Kidney glomerular epithelial cell (primary cell): ENCODE measurements at places on chromosomes 2 and 18.

DNA sequence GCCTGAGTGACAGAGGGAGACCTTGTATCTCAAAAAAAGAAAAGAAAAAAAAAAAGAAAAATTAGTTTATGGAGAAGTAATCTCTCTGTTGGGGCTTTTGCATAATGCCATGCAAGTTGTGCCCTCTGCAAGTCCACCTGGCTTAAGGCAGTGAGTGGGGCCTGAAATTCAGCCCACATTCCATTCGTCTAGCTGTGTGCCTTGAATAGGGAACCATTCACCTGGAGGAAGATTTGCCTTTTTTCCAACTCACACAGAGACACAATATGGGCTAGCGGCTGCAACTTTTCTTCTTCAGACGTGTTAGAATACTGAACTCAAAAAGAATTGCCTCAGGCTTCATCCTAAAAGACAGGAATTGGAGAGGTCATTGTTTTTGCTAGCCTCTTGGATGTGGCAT lies 160.0 kb upstream of the STON1 start:
- DNase-seq = no peak

DNA sequence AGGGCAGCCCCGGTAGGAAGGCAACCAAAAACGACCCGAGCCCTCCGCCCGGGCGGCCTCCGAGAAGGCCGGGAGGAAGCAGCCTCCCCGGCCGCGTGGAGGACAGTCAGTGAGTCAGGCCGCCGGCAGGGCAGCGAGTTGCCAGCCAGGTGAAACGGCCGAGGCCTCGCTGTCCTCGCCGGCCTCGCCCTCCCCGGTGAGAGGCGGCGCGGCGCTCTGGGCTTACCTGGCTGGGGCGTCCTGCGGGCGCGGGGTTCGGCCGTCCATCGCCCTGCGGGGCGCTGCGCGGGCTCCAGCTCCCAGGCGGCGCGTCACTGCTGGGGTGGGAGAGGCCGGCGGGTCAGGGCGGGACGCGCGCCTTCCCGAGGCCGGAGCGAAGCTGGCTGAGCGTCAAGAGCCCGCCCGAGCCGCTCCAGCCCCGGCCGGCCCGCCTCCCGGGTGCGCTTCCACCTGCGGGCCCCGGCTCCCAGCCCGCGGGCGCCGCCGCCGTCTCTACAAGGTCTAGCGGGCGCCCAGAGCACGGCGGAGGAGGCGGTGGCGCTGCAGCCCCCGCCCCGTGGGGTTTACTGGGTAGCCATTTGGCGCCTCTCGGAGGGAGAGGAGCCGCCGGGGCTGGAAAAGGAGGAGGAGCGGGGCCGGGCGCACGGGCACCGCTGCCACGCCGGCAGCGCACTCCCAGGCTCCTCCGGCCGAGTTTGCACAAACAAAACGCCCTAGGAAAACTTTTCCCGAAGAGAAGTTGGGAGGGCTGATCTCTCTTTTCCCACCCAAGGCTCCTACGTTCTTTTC lies 499 bp downstream of the COBLL1 start:
- DNase-seq = peak; percentile 65

DNA sequence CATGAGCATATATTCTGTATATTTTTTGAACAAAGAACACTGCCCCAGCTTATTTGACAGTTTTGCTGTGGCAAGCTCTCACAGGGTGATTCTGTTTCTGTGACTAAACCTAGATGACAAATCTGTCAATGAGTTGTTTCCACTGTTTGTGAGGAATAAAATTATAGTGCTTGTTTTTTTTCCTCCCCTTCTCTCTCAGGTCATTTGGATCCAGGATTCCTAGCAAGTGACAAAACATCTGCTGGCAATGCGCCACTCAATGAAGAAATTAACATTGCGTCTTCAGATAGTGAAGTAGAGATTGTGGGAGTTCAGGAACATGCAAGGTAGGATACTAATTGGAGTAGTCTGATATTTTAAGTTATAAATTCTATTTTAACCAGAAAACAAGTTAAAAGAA lies 149.3 kb downstream of the HAUS1 start:
- DNase-seq = peak; percentile 50

GRCh38 chr2:29443627-29444026 lies 328.4 kb downstream of the CLIP4 start:
- DNase-seq = no peak

GRCh38 chr2:143545059-143545948 lies 416.1 kb downstream of the ARHGAP15 start:
- no peak for DNase-seq

DNA sequence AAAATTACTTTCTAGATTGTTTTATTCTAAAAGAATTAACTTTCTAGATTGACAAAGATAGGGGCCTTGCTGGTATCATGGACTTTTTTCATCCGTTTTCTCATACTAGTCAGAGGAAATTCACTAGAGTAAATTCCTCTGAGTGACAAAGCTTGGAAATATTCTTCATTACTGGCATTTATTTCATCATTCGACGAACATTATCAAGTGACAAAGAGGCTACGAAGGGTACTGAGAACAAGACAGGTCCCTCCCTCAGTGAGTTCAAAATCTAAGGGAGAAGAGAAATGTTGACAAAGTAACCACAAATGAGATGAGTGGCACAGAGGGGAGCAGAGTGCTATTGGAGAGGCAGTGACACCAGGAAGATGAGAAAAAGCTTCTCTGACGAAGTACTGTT lies 4.3 kb downstream of the EPG5 start:
- peak; percentile 65 for DNase-seq

GRCh38 chr2:156810094-156810493 lies 373.9 kb downstream of the GPD2 start:
- DNase-seq = no peak

GRCh38 chr2:1997409-1997808 lies 253.1 kb upstream of the PXDN start:
- no peak for DNase-seq

DNA sequence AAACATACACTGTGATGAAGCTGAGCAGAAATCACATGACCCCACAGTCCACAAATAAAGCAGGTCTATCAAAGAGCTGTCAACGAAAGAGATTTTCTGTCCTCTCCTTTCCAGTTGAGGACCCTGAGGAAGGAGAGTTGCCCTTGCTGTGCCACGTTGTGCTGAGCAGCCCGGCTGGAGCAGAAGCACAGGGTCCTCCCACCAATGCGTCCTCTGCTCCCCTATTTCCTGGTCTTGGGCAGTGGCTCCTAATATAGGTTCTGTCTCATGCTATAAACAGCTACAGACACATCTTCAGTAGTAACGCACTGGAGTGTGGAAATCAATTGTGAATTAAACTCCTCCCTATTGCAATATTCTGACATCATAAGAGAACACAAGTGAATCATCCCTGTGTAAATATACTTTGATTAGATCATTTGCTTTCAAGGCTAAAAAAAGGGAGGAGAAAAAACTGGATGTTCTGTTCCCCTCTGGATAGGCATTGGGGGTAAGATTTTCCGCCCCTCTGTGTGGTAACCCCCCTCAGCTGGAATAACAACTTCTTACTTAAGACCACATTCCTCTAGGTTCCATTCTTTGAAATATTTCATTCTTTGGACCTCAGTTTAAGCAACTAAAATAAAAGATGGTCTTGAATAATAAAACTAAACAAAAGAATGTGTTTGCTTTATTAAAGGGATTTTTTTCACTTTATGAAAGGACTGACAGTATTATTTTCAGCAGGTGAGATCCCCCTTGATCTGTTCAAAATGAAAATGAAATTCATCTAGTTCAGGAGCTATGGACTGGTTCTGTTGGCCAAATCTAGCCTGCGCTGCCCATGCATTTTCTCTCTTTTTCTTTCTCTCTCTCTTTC lies 8.3 kb upstream of the RHOB start:
- peak; percentile 84 for DNase-seq

GRCh38 chr2:185201063-185201462 lies 537.5 kb upstream of the FSIP2 start:
- no peak for DNase-seq

GRCh38 chr2:149068996-149069888 lies 30.7 kb downstream of the LYPD6B start:
- DNase-seq = no peak

DNA sequence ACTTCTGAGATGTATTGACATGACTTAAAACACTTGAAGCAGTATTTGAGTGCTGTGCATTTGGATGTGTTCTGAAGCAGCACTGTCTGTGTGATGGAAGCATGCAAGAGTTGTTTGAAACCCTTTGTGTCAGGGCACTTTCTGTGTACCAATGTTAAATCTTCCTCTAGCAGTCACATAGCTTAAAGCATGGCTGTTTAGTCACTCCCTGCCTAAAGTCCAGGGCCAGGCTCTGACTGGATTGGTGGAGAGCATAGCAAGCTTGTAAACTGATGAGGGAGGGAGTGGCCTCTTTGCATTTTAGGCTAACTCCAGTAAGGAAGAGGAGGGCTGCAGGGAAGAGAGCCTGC lies 73.5 kb downstream of the MYO1B start:
- DNase-seq = no peak

DNA sequence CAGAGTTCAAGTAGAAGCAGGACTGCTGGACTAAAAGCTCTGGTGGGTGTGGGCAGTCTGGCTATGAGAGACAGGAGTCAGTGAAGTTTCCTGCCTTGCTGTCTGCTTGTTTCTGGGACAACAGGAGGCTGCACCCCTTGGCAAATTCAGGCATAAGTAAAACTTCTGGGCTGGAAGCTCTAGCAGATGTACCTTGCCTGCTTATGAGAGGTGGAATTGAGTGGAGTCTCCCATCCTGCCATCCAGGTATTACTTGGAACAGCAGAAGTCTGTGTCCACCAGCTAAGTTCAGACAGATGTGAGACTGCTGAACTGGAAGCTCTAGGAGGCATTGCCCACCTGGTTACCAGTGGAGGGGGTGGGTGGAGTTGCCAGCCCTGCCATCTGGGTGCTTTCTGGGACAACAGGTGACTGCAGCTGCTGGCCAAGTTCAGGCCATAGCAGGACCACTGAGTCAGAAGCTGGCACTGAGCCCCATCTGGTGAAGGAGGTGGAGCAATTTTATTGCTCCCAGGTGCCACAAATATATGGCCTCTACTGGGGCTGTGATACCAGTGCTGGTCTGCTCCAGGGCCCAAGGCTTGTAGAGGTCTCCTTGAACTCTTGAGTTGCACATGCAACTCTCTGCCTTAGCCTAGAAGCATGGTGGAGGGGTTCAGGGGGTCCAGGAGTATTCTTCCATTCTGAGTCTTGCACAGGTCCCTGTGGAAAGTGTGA lies 199.4 kb upstream of the FN1 start:
- no peak for DNase-seq

- no peak for DNase-seq
These were observed 457.2 kb upstream of the MEX3C start for GRCh38 chr18:51654488-51655326.

DNA sequence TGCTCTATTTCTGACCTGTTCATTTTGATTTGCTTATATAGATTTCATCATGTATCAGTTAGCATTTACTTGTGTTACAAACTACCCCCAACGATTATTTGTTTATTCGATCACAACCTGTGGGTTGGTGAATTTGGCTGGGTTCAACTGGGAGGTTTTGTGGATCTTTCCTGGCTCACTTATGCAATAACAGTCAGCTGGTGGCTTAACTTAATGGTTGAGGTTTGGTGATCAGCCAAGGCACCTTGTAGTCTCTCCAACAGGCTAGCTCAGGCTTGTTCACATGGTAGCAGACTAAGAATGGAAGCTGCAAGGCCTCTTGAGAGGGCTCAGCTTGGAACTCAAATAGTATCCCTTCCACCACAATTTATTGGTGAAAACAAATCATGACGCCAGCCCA lies 5.4 kb upstream of the PUM2 start:
- no peak for DNase-seq

- DNase-seq = no peak
These were observed 20.0 kb upstream of the SGPP2 start for GRCh38 chr2:222404151-222404905.

DNA sequence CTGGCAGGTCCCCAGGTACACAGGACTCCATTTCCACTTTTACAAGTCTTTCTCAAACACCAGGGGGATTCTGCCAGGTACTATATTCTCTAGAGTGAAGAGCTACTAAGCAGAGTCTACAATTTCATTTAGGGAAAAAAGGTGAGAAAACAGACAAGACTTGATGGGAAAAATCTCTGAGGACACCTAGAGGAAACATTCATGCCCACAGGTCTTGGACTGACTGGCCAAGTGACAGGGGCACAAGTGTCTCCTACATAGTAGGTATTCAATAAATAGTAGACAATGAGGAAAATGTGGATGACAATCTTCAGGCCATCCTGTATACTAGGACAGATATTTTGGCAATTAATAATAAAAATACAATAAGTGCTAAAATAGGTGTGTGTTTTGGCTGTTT lies 228.6 kb downstream of the CLIP4 start:
- DNase-seq = no peak

GRCh38 chr2:68336192-68336591 lies 16.4 kb upstream of the CNRIP1 start:
- DNase-seq = peak; percentile 9

GRCh38 chr2:121748202-121748601 lies 7.2 kb upstream of the TSN start:
- no peak for DNase-seq

DNA sequence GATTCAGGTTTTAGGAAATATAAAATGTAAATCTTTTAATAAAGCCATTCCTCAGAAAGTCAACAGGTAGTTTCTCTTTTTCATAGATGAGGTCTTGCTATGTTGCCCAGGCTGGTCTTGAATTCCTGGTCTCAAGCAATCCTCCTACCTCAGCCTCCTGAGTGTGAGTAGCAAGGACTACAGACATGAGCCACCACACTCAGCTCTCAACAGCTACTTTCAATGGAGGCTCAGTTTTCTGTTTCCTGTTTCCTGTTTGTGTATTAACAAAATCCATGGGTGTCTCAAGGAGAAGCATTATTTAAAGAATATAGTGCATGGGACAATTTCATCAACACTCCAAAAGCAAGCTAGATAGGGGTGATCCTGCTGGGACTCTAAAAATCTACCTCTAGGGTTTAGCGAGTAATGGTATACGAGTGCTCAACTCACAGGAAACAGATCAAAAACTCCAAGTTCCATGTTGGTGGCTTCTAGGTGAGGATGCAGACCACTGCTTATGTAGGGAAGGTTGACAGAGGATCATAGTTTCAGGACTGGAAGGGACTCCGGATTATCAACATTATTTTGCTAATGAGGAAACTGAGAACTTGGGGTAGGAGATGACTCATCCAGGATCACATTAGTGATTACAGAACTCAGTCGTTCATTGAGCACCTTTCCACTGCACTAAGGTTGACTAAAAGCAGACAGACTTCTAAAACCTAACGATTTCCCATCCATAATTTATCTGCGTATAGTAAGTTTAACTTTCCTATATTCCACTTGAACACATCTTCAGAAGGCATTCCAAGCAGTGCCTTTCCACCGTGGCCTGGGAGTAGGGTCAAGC lies 61.7 kb upstream of the WIPF1 start:
- DNase-seq = no peak

DNA sequence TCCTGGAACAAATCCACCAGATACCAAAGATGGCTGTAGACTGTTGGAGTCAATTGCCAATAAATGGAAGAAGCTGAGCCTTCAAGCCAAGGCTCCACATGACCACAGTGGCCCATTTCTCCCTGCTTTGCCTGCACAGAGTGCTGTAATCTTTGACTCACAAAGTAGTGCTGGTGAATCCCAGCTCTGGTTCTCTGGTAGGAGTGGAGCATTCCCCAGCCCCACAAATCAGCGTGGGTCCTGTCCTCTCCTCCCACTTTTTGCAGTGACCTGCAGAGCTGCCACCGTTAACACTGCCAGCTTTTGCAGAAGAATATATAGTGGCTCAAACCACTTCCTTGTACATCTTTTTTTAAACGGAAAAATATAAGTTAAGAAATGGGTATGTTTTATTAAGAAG lies 93.9 kb downstream of the MGAT5 start:
- no peak for DNase-seq
